H9 (cell line): ENCODE measurements at places on chromosomes 4 and X. TPM values are rescaled to one million over a fixed set of nuclear protein-coding genes. Genes with fewer than 3 reads are reported as not detected.

The C4orf46 gene
- 19.6 and 22.0 TPM in 2 replicates for total RNA-seq

The CCDC160 gene
- 0.97 and 1.2 TPM in 2 replicates for total RNA-seq

The ANOS1 gene
- total RNA-seq: 51.0 and 54.9 TPM in 2 replicates

The ANXA3 gene
- total RNA-seq: 20.6 and 21.6 TPM in 2 replicates

The TEX11 gene
- total RNA-seq: 0.22 and 0.24 TPM in 2 replicates

The IL21 gene
- total RNA-seq: not detected in 2 replicates

The ARHGAP4 gene
- 37.8 and 40.6 TPM in 2 replicates for total RNA-seq

The DOK7 gene
- total RNA-seq: 0.26 TPM in 1 of 2 replicates, not detected in the other

The UGT2B7 gene
- total RNA-seq: not detected in 2 replicates

The NIPAL1 gene
- 13.1 and 16.9 TPM in 2 replicates for total RNA-seq

The TMEM31 gene
- 0.55 and 0.64 TPM in 2 replicates for total RNA-seq

The TMLHE gene
- 13.7 and 14.2 TPM in 2 replicates for total RNA-seq

The TIMM17B gene
- 89.0 and 89.7 TPM in 2 replicates for total RNA-seq

The SASH3 gene
- total RNA-seq: not detected in 2 replicates

The PDZD4 gene
- 110 and 118 TPM in 2 replicates for total RNA-seq

The MAGEA10 gene
- total RNA-seq: not detected in 2 replicates

The GPC3 gene
- total RNA-seq: 106 and 108 TPM in 2 replicates

The GPM6B gene
- total RNA-seq: 73.9 and 79.8 TPM in 2 replicates

The HMX1 gene
- total RNA-seq: 0.26 and 0.31 TPM in 2 replicates

The USP17L21 gene
- total RNA-seq: not detected in 2 replicates

The HAND2 gene
- not detected in 2 replicates for total RNA-seq

The H2BW2 gene
- total RNA-seq: not detected in 2 replicates
